BJ (cell line): ENCODE measurements at places on chromosomes 13 and 19.

DNA sequence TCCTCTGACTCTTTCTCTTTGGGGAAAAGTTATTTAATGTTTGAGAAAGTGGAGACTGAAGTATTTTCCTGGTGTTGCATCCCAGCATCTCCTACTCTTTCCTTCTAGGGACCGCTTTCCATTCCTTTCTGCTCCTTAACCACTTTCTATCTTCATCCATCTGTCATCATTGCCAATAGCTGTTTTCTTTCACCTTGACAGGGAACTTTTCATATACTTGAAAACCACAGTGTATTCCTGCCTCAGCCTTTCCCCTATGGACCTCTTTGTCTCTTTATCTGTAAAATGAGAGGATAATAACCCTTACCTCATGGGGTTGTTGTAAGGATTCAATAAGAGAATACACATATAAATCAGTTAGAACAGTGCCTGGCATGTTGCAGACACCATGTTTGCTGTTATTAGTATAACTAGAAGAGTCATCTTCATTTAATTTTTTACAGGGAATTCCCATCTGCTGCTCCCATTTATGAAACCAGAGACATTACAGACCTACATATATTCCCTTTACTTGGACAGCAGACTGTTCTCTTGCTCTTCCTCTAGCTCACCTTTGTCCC lies 31.8 kb downstream of the LCP1 start:
- no peak for DNase-seq

- no peak for DNase-seq
Measured at GRCh38 chr13:77316430-77316829, 10.5 kb downstream of the MYCBP2 start.

DNA sequence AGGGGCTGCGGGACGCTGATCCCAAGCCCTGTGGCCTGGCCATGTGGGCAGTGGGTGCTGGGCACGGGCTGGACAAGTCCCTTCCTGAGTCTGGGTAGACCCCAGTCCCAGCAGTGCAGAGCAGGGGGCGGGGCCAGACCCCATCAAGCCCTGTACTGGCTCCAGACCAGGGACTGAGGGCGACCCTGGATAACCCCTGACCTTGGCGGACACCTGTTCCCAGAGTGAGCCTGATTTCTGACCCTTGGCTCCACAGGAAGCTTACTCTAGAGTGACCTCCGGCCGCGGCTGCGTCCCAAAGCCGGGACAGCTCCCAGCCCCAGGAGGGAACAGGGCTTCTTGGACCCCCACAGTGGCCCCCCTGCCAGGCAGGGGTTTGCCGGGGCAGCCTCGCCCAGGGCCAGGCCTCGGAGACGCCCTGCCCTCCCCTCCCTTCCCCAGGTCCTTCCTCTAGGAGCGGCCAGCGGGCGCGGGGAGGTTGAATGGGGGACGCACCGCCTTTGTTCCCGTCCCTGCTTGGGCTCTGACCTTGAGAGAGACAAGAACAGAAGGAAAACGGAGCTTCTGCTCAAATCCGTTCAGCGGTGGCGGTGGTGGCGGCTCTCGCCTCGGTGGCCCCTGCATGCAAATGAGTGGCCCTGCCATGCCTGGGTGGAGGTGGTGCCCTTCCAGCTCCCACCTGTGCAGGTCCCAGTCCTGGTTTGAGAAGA lies 2.3 kb upstream of the EFNA2 start:
- no peak for DNase-seq

- no peak for DNase-seq
Measured at GRCh38 chr19:6227936-6228325, 51.8 kb downstream of the MLLT1 start.

- no peak for DNase-seq
Measured at GRCh38 chr19:31214997-31215396, 134.2 kb downstream of the TSHZ3 start.

DNA sequence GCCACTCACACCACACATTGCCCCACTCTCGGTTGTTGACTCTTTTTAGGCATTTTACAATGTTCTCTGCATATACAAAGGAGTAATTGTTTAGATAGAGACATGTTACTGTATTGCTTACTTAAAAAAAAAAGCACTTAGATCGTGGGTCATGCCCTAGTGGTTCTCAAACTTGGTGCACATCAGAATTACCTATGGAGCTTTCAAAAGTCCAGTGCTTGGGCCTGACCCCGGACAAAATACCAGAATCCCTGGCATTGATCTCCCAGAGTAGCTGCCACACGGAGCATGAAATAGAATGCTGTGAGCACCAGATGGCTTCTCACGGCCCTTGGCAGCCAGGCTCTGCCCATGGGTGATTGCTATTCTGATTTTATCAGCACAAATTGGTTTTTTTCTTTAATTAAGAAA lies 20.0 kb downstream of the ACP7 start:
- no peak for DNase-seq

GRCh38 chr19:18704054-18704453 lies 20.6 kb downstream of the CRTC1 start:
- DNase-seq = no peak

GRCh38 chr13:99993660-99994637 lies 12.4 kb downstream of the ZIC2 start:
- DNase-seq = no peak

DNA sequence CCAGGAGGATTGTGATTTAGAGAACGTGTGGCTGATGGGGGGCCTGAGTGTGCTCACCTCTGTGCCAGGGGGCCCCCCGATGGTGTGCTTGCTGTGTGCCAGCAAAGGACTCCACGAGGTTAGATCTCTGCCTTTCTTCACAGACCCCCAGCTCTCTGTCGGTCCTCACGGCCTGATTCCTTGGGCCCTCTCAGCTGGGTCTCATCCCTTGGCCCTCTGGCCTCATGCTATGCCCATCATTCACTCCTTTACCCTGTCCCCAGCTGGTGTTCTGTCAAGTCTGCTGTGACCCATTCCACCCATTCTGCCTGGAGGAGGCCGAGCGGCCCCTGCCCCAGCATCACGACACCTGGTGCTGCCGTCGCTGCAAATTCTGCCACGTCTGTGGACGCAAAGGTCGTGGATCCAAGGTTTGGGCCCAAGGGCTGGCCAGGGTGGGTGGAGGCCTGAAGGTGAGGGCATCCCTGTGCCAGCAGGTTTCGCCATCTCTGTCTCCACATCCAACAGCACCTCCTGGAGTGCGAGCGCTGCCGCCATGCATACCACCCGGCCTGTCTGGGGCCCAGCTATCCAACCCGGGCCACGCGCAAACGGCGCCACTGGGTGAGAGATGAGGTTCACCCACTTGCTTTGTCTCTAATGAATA lies 7.5 kb downstream of the KMT2B start:
- no peak for DNase-seq

GRCh38 chr19:39953915-39954314 lies 17.1 kb upstream of the PSMC4 start:
- DNase-seq = no peak

DNA sequence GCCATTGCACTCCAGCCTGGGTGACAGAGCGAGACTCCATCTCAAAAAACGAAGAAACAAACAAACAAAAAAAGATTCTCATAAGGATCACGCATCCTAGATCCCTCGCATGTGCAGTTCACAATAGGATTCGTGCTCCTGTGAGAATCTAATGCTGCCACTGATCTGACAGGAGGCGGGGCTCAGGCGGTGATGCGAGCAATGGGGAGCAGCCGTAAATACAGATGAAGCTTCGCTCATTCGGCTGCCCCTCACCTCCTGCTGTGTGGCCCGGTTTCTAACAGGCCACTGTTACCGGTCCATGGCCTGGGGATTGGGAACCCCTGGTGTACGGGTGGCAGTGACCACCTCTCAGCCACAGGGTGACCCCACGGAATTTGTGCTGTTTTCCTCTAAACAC lies 98.2 kb upstream of the MRI1 start:
- no peak for DNase-seq

GRCh38 chr13:44825953-44826352 lies 163.3 kb downstream of the NUFIP1 start:
- no peak for DNase-seq

DNA sequence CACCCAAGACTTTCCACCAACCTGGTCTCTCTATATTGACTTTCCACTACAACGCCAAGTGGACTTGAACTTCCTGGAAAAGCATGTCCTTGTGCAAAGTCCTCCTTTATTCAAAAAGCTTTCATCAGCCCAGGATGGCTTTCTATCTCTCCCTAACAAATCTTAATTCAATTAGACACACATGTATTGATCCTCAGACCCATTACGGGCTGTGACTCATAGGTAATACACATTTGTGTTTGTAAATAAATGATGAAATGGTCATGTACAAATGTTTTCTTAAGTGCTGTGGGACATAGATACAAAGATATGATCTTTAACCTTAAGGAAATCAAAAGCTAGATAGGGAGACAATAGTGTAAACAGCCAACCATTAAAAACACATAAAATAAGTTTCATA lies 1189.7 kb downstream of the EFNB2 start:
- DNase-seq = no peak

DNA sequence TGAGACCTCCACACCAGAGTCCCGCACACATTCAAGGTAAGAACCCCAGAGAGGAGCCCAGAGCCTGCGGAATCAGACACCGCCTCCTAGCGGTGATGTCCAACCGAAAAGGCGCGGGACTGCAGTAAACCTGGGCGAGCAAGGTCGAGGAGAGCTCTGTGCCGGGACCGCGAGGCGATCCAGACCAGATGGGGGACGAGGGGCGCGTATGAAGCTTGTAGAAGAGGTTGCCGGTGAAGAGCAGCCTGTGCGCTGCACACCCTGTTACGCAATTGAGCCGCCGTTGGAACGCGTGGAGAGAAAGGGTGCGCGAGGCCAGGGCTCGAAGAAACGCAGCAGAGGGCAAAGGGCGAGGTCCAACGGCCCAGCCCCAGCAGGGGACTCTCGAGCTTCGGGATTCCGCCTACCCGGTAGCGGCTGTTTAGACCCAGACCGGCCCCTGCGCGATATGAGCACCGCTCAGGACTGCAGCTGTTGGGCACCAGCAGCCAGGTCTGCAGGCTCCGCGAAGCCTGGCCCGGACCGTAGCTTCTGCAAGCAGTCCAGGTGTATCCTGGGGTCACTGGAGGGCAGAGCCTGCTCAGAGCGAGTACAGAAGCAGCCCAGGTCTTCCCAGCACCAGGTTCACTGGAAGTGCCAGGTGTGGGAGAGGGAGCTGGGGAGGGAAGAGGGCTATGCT lies 65.9 kb upstream of the ZNF599 start:
- DNase-seq = no peak

GRCh38 chr13:83286737-83287136 lies 595.5 kb downstream of the SLITRK1 start:
- no peak for DNase-seq

- DNase-seq = no peak
Measured at GRCh38 chr13:38538422-38538821, 148.5 kb upstream of the FREM2 start.

- no peak for DNase-seq
Measured at GRCh38 chr13:66014771-66015170, 1215.4 kb downstream of the PCDH9 start.

DNA sequence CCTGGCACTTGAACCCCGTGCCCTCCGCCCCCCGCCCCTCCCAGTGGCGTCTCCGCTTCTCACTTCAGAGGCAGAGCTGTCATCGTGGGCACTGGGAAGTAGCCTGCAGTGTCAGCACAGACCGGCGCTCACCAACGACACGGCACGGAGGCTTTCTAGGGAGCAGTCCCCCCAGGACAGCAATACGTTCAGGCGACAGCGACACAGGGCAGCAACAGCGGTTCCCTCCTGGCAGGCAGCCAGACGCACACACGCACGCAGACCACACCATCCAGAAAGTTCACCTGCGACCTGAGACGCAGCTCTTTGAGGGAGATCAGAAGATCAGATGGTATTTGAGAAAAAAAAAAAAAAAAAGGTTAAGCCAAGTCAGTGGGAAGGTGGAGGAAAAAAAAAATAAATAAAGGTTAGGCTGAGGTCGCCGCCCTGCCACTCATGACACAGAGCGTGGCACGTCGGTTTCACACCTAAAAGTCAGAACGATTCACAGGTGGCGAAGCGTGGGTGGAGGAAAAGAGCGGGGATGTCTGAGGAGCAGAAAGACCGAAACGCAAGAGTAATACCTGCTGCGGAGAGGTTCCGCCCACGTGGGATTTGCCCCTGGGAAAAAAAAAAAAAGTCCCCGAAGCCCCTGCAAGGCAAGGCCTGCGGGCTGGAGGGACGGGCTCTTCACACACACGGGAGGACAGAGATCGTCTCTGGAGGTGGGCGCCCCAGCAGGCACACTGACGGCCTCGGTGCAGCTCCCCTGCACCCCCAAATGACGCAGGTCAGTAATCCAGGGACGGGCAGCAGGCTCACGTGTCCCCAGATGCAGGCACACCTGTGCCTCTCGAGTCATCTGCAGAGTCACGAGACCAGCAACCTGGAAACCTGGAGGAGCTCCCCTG lies 94.5 kb downstream of the GNG7 start:
- no peak for DNase-seq

DNA sequence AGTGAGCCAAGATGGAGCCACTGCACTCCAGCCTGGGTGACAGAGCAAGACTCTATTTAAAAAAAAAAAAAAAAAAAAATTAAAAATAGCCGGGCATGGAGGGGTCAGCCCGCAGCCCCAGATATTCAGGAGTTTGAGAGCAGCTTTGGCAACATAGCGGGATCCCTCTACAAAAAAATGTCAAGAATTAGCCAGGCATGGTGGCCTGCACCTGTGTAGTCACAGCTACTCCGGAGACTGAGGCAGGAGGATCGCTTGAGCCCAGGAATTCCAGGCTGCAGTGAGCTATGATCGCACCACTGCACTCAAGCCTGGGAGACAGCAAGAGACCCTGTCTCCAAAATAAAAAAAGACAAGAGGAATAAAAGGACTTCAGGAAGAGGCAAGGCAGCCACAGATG lies 716 bp downstream of the AP1M2 start:
- DNase-seq = no peak

- no peak for DNase-seq
Measured at GRCh38 chr13:34883396-34883795, 58.7 kb upstream of the NBEA start.

GRCh38 chr19:4115818-4116385 lies 8.0 kb downstream of the MAP2K2 start:
- DNase-seq = no peak

DNA sequence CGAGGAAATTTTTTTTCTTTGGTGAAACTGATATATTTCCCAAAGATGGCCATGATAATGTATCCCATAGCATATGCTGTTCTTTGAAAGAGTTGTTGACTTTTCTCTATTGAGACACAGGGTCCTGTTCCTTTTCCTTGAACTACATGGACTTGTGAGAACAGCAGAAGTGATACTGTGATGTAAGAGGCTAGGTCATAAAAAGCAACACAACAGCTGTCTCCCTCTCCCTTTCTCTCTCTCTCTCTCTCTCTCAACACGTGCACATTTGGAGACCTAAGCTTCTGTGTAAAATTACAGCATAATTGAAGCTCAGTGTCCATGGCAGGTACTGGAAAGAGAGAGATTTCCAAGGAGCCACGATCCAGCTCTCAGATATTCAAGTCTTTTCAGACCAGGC lies 1712.4 kb downstream of the EFNB2 start:
- no peak for DNase-seq

DNA sequence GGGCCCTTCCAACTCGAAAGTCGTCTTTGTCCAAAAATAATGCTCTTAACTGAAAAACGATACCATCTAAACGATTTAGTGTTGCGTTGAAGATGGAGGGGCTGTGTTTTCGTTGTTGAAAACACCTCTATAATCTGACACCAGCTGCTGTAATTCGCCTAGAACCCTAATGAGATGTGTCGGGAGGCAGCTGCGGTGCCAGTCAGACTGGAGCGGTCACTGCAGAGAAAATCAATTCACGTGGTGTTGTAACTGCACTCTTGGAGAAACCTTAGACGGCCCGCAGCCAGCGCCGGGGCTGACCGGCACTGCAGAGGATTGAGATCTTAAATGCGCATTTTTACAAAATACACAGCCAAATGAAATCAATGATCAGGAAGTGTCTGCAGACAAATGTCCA lies 339.1 kb downstream of the ZNF536 start:
- DNase-seq = no peak

GRCh38 chr13:99044764-99045163 lies 66.9 kb upstream of the DOCK9 start:
- DNase-seq = no peak
